ENCODE measurements at places on chromosomes 6 and 20. TPM values are rescaled to one million over a fixed set of nuclear protein-coding genes. Genes with fewer than 3 reads are reported as not detected.

Gene ULBP1
- not detected for total RNA-seq

Gene CDH26
- total RNA-seq, result 0.83 TPM

- no peak for DNase-seq
These were observed 258 bp downstream of the PHF10 start for GRCh38 chr6:169723991-169724493.

DNA sequence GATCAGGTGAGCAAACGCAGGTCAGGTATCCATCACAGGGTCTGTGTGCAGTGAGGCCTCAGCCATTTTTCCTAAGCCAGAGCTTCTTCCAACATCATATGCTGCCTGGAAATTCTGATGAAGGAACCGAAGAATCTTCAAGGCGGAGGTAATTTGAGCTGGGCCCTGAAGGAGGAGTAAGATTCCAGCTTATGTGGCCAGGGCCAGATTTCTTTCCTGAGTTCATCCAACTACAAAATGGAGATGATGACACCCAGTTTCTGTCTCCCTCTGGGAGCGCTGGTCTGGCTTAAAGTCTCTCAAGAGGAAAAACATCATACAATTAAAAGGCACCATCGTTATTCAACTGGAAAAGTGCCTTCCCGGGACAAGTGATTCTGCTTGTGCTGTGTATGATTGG, 6.9 kb upstream of the MANBAL start:
- DNase-seq, result no peak

Gene VGLL2
- not detected for total RNA-seq

GRCh38 chr6:44260011-44260410, 2.7 kb upstream of the SLC35B2 start:
- DNase-seq, result no peak

DNA sequence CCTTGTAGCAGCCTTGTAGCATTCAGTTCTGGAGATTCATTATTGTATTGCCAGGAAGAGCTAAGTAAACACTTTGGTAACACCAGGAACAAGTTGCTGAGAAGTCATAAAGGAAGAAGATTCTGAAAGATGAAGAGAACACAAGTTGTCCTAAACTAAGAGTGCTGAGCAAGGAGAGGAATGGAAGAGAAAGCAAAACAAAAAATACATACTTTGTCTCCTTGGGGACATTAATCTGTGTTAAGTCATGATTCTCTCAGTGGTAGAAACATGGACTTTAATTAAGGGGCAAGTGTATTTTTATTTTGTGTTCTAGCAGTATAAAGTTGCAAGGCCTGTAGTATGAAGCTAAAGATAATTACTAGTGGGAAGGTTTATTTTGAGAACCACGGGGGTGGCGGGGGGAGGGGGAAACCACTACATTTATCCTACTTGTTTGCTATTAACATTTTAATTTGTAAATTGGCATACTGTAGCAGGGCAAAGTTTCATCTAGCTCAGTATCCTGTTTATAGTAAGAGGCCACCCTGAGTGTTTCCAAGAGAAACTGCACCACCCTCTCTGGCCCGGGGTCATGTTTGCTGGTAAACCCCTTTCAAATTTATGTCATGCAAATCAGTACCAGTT, 463.0 kb downstream of the CDKAL1 start:
- DNase-seq, result no peak

Gene ZNF391
- total RNA-seq, result 2.8 TPM

Gene NMBR
- total RNA-seq, result not detected

GRCh38 chr20:52766645-52767435, 205.3 kb upstream of the TSHZ2 start:
- no peak for DNase-seq

DNA sequence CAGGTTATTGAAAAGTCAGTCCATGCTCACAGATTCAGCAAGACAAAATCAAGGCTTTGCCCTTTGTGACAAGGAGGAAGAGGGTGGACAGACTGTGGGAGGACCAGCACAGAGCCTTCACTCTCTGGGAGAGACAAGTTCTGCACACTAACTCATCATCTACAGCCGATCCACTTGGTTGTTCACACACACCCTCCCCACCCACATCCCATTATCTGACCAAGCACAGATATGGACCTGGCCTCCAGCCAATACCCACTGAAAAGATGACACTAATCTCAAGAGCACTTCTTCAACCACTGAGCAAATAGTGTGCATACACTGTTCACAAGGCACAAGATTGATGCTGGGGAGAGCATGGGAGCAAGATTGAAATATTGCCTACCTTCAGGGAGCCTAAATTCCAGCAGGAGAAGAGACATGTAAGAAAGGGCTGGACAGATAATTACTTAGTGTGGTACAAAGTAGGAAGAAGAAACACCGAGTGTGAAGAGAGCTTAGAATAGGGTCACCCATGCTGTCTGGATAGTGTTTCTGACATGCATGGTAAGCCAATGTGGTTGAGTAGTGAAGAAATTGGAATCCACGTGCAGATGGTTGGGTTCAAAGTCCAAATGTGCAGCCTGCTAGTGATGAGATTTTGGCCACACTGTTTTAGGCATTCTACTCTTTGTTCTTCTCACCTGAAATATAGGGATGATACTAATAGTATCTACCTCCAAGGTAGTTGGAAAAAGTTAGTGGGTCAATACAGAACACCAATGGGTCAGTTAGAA, 21.7 kb upstream of the IL17A start:
- DNase-seq, result no peak

- DNase-seq, result peak; percentile 53
These were observed 205.7 kb downstream of the DOK5 start for GRCh38 chr20:54680872-54681619.

DNA sequence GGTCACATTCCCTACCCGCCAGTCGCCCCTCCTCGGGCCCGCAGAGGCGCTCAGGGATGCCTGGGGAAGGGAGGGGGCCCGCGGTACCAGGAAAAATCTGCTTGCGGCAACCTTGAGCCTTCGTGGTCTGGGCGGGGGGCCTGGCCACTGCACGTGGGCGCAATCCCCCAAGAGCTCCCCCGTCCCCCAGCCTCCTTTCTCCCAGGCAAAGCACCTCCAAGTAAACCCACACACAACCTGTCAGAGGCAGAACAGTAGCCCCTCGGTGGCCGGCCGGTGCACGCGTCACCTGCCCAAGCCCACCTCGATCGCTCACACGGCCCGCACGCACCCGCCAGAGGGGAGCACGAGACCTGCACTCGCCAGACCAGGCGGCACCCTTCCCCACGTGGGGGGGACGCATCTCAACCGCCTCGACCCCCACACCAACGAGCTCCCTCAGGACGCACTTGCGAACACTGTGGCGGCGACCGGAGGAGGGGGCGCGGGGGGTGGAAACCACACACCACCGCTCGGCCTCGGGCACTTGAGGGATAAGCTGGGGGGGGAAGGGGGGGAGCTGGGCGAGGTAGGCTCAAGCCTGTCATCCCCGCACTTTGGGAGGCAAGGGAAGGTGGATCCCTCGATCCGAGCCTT, 1955.7 kb upstream of the DEFB115 start:
- peak; percentile 70 for DNase-seq

GRCh38 chr6:113695516-113695915, 161.6 kb upstream of the MARCKS start:
- no peak for DNase-seq

Gene PRND
- not detected for total RNA-seq

All from esophagus muscularis mucosa (tissue), 4 donors.